ENCODE measurements at places on chromosomes 5 and 9.

DNA sequence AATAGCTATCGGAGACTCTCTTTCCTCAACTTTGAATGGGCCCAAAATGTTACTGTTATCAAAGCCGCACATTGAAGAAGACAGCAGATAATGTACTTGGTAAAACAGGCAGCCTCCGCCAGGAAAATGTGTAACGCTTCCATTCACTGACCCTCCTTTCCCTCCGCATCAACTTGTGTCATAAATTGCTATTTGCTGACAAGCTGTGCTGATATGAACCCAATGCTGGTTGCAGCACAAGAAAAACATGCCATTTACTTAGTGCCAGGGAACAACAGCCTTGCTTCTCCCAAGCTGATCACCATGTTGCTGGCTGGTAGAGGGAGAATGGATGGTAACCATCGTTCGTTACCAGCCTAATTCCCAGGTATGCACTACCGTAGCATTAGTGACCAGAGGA, 162.6 kb upstream of the PPP1R2B start:
- no peak for DNase-seq

DNA sequence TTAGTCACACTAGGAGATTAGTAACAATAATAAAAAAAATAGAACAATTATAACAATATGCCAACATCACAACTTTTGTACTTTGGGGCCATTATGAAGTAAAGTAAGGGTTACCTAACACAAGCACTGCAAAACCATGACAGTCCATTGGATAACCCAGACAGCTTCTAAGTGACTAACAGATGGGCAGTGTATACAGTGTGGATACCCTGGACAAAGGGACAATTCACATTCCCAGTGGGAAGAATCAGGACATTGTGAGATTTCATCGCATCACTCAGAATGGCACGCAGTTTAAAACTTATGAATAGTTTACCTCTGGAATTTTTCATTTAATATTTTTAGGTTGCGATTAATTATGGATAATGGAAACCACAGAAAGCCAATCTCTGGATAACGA, 45.6 kb upstream of the JADE2 start:
- DNase-seq, result no peak

- DNase-seq, result no peak
Measured at GRCh38 chr9:127493592-127494303, 42.4 kb downstream of the LRSAM1 start.

GRCh38 chr5:157530226-157530972, 45.2 kb downstream of the ADAM19 start:
- DNase-seq, result no peak

GRCh38 chr5:43044181-43044914, 4.2 kb upstream of the ANXA2R start:
- no peak for DNase-seq

DNA sequence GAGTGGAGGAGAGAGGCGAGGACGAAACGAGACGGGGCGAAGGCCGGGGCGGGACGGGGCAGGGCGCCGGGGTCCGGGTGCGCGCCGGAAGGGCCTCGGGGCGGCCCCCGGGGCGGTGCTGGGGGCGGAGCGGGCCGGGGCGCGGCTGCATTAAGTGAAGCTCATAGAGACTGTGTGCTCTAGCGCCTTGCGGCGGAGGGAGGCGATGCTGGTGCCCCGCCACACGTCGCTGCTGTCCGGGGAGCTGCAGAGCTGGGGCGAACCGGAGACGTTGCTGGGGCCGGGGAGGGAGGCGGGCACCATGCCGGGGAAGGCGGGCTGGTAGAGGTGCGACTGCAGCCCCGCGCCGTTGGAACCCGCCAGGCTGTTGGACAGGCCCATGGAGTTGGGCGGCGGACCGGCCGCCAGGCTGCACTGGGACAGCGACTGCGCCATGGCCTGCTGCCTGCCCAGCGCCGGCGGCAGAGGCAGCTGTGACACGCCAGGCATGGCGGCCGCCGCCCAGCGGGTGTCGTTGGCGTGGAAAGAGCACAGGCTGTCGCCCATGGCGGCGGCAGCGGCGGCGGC, 8.3 kb downstream of the OTP start:
- peak; percentile 72 for DNase-seq

DNA sequence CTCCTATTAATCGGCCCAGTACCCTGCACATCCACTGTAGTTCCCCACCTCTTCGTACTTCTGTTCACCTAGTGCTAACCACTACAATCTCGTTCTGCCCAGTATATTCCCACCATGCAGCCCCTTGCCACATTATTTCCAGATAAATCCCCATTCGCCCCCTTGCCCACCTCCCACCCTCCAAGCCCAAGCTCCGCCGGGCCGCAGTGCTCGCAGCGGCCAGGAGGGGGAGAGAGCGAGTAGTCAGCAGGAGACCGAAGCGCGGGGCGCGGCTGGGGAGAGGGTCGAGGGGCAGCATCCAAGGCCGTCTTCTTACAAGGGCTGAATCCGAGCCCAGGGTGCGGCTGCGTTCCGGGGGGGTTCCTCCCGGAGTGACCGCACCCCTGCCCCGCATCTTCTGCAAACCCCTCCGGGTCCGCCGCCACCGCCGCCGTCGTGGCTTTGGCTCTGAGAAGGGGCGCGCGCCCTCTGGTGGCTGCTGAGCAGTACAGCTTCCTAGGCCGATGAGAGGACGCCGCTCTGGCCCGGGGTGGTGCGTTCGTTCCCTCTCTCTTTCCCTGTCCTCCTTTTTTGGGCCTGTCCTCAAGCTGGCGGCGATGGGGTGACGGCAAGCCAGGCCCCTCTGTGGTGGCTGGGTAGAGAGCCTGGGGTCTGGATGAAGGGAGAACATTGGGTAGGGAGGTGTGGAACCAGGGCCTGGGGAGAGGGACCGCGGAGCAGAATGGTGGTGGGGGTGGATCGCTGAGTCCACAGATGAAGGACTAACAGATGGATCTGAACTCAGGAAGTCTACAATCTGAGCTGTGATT, 30.0 kb upstream of the PSD2 start:
- DNase-seq, result peak; percentile 74

- no peak for DNase-seq
Measured at GRCh38 chr9:77601476-77602099, 46.5 kb downstream of the GNA14 start.

DNA sequence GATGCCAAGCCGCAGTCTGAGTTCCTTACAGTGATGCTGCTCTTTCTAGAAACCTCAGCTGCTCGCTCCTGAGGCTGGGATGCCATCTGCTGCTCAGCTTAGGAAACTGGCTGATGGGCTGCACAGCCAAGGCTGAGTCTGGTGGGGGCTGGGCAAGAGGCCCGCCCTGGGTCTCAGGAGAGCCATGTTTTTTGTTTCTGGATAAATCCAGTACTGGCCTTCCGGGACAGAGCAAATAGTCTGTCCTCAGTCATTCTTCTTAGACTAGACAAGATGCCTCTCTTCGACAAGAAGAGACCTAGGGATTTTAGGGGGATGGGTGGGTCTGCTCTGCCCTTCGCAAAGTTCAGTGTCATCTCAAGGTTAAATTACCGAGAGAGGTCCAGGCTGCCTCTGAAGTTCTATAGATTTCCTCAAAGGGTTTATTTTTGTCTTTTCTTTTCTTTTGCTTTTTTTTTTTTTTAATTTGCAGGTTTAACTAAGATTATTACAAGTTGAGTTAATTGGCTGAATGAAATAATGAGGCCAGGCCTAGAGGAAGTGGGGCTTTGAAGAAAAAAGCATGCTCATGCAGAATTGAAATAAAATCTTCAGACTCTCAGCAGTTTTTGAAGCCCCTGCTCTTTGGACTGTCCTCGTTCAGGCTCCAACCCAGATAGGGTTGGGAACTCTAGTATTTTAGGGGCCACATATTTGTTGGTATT, 30.6 kb upstream of the MATR3 start:
- peak; percentile 76 for DNase-seq

Measured in activated CD4-positive, alpha-beta T cell treated with anti-CD3 and anti-CD28 coated beads, Interleukin-2, amount 50 U/mL, for 16 hours (primary cell).